ENCODE measurements at places on chromosomes 7 and 10.

GRCh38 chr7:98054585-98054984 is 52.1 kb upstream of the LMTK2 start:
- no peak for DNase-seq

GRCh38 chr7:24971333-24972165 is 8.4 kb downstream of the OSBPL3 start:
- no peak for DNase-seq

DNA sequence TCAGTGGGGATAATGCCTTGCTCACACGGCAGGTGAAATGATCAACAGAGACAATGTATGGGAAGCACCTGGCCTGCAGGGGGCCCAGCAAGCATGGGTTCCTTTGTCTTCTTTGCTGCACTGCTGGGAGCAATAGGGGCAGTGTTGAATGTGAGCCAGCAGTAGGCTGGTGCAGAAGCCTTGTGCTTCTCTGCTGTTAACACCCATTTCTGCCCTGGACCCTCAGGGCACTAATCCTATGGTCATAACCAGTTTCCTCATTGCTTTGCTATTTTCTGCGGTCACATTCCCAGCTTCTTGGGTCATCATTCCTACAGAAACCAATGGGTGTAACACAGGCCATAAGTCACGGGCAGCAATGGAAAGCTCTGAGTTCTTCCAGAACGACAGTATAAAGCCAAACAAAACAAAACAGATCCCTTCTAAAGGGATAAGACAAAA is 10.9 kb upstream of the LGI1 start:
- DNase-seq, result no peak

DNA sequence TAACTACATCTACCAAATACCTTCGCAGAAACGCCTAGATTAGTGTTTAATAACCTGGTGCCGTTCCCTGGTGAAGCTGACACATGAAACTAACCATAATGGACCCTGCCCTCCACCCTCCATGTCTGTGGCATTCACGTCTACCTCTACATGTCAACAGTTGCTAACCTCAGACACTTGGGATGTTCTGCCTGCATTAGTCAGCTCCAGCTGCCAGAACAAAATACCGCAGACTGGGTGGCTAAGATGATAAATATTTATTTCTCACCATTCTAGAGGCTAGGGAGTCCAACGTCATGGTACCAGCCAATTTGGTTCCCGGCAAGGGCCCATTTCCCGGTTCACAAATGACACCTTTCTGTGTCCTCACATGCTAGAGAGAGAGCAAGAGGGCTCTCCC is 118.5 kb upstream of the CHST15 start:
- no peak for DNase-seq

GRCh38 chr7:74292757-74293576 is 3.8 kb downstream of the CLIP2 start:
- DNase-seq, result no peak

GRCh38 chr7:158950914-158951635 is 94.7 kb downstream of the DYNC2I1 start:
- DNase-seq, result no peak

DNA sequence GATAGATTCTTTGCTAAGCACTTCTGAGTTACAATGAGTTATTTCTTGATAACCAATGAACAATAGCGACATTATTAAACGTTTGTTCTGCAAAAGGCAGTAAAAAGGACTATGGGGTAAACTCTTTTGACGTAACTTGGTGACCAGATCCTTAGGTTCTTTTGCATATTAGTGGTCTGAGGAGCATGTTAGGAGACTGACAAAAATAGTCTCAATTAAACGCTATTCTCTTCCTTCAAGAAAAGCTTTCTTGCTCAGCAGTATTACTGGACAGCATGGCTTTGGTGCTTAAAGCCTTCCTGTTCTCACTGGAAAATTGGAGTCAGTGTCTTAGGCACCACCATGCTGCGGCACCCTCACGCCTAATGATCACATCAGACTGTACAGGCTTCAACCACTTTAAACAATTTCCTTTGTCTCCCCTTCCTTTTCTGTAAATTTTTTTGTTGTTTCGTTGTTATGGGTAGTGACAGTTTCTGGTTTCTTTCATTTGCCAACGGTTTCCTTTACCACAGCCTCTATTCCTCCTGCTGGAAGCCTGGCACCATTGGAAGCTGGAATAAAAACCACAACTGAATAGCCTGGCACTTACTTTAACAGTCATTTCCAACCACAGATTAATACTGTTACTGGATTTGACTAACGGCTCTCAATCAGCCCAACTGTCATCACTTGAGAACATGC is 49.2 kb upstream of the FAM133B start:
- no peak for DNase-seq

DNA sequence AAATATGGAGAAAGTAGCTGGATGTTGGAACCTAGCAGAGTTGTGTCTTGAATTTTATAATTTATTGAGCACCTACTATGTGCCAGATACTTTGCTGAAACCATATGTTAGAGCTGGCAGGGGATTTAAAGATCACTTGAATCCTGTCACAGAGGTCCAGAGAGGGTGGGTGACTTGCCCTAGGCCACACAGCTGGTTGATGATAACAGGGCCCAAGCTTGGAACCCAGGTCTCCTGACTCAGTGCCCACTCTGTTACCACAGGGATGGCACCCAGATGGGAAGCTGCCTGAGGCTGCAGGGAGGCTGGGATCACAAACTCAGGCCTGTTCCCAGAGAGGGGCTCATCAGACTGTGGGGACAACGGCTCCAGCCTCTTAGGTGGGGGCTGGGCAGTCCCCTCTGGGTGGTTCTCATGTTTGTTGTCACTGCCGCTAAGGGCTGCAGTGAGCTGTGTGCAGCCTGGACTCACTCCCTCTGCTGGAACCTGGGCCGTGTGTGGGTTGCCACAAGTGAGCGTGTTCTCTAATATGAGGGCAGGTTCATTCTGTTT is 18.6 kb downstream of the GOLGA7B start:
- DNase-seq, result no peak

GRCh38 chr10:68272833-68273232 is 40.9 kb upstream of the ATOH7 start:
- no peak for DNase-seq

- DNase-seq, result no peak
Observed at GRCh38 chr7:157468221-157469111, 131.7 kb downstream of the DNAJB6 start.

- no peak for DNase-seq
Observed at GRCh38 chr10:52297747-52298146, 16.3 kb upstream of the DKK1 start.

Measured in CD4-positive, alpha-beta T cell treated with Interleukin-6 at 100 ng/mL for 8 hours (primary cell).